ENCODE measurements at places on chromosomes 5 and 9. TPM values are rescaled to one million over a fixed set of nuclear protein-coding genes. Genes with fewer than 3 reads are reported as not detected.

- no peak for DNase-seq
Measured at GRCh38 chr5:98433673-98434072, 339.8 kb upstream of the RGMB start.

- DNase-seq, result no peak
Measured at GRCh38 chr5:132802044-132802684, 10.9 kb upstream of the SOWAHA start.

Gene PCDHGA6
- 1.3 TPM for total RNA-seq

Gene AFAP1L1
- 4.7 TPM for total RNA-seq

Gene OR1L1
- total RNA-seq, result not detected

Data from H1 (cell line).